ENCODE measurements at places on chromosomes 11 and 22.
A peak's percentile ranks its signal among the peaks of the same experiment; 100 is the strongest.

- DNase-seq, result no peak
Observed at GRCh38 chr11:35087648-35088047, 51.3 kb upstream of the CD44 start.

GRCh38 chr22:37267135-37267587 lies 15.1 kb upstream of the CYTH4 start:
- DNase-seq, result no peak

DNA sequence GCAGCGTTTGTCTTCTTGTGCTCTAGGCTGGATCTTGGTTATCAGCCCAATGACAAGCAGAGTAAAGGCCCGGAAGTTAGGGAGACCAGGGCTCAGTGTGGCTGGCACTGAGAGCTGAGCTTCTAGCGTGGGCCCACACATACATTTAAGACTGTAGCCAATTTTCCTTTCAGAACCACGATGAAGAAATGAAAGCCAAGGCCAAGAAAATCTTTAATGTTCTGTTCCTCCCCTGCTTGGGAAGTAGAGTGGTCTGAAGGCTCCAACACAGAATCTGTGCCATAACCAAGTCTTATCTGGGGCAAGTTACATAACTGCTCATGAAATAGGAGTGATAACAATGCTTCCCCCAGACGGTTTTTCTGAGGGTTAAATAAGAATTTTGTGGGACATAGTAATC lies 4.7 kb upstream of the ST3GAL4 start:
- DNase-seq, result no peak

DNA sequence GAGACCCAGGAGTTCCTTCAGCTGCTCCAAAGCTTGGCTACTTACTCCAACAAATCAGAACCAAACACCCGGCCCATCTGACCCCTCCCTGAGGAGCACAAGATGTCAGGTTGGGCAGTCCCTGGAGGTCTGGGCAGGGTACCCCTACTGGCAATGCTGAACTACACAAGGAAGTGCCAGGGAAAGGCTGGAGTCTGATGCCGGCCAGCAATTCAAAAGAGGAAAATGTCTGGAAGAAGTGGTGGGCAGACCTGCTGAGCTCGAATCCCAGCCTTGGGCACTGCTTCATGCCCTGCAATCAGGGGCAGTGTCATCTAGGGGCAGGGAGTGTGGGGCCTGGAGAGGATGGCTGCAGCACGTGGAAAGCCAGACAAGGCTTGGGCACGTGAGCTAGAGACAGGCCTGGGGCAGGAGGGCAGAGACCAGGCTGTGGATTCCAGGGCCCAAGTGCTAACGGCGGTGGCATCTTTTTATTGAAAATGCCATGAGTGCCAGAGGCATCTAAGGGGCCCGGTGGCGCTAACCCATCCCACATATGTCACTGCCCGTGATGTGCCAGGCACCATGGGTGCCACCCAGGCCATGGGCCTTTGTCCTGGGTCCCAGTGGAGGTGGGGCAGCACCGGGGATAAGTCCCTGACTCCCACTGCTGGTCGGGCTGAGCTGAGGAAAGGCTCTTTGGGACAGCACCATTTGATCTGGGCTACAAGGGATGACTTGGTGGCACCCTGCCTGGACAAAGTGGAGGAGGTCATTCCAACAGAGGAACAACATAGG lies 97.9 kb upstream of the PITPNB start:
- DNase-seq, result no peak

GRCh38 chr22:17569971-17570511 lies 6.7 kb downstream of the SLC25A18 start:
- no peak for DNase-seq

DNA sequence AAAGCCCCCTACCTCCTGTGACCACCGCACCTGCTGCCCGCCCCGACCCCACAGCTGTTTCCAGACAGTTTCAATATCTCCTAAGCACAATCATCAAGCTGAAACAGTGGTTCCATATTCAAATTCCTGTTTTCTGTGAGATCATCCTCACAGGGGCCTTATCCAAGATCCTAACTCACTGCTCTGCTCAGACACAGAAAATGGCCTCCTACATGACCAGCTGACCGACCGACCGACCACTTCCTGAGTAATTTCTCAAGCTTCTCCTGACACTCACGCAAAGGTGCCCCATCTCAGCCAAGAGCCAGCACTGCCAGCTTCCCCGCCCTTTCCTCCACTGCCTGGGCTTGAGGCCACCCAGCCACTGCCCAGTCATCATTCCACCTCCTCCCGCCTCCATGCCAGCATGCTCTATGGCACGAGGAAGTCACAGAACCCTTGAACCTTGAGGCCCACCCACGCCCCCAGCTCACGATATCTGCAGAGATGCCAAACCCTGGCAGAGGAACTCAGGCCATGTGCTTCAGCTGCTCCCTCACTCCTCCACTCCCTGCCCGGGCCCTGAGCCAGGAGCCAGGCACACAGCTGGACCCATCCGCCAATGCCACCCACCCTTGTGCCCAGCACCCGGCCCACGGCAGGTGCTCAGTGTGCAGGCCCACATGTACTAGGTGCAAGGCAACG lies 14.0 kb downstream of the KIAA0930 start:
- peak; percentile 38 for DNase-seq

DNA sequence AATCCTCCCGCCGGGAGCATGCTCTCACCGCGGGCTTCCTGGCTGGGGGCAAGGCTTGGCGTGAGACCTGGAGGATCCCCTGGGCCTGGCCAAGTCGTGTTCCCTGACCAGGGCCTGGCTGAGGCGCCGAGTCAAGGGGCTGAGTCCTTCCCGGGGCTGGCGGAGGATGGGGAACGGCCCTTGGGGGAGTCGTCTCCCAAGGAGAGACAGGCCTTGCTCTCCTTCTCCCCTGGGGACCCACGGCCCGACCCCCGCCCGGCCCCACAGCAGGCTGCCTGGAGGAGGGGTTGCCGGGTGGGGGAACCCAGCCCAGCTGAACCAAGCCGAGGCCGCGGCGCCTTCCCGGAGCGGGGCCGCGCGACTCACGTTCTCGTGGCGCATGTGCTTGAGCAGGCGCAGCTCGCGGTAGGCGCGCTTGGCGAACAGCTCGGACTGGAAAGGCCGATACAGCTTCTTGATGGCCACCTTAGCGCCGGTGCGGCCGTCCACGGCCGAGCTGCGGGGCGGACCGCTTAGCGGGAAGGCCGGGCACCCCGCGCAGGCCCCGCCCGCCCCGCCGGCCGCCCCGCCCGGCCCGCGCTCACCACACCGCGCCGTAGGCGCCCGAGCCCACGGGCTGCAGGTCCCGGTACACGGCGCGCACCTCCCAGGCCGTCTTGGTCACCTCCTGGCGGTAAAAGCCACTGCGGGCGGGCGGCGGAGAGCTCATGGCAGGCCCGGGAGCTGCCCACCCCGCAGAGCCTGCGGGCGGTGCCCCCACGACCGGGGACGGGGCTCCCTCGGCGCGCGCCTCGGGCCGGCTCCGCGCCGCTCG lies 475 bp downstream of the MAPK12 start:
- peak; percentile 31 for DNase-seq

DNA sequence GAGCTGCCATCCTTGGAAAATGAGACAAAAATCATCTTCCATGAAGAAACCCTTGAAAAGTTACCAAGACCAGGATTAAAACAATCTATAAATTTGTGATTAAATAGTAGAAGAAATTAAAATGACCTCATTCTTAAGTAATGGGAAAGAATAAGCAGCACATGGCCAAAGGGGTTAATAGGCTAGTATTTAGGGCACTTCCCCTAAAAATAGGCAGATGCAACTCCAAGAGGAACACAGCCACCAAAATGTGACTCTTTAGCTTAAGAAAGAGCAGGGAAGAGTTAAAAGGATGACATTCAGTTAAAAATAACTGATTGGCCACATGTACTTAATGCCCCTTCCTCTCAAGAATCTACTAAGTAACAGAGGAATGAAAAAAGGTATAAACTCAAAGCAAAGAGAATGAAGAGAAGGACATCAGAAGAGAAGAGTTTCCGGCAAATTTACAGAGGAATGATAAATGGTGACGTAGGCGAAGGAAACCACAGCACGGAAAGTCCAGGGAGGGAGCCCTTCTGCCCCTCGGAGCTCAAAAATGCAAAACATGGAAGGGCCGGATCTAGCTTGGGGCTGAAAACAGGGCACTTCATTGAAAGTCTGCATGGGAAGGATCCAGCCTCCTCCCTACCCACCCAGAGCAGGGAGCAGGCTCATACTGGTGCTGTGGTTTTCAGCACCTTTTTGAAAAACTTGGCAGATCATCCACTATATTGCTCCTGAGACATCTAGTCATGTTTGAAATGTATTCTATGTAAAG lies 17.8 kb downstream of the SCUBE2 start:
- DNase-seq, result no peak

DNA sequence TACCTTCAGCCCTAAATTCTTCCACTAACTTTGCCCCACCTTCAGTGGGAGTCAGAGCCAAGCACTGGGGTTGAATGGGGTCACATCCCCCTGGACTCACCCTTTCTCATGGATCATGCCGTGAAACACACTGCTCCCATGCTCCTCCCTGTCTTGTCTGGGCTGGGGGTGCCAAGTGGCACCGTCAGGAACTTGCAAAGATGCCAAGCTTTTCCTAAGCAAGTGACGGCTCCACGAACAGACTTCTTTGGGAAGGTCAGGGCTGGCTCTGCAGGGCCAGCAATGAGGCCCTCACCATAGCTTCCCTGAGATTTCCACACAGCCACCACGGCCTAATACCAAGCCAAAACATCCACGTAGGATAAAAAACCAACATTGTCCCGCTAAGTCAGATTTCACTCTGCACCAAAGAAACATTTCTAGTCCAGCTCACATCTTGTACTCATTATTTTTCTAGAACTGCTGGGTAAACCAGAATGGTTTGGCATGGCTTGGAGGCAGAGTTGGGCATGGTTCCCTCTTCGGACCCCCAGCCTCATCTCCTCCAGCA lies 76.5 kb downstream of the NAT10 start:
- no peak for DNase-seq

DNA sequence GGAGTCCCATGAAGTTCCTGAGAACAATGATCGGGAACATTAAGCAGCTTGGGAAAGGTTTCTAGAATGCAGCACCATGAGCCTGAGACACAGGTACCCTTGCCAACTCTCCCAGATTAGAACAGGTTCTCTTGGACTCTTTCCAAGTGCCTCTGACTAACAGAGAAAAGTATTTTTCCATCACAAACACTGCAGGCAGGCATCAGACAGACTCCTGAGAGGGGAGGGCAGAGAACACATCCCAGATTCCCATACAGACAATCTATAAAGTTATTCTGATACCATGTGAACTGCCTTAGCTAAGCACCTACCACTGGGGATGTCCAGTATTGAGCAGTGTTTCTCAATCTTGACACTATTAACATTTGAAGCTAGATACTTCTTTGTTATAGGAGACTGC lies 27.3 kb downstream of the SERGEF start:
- DNase-seq, result peak; percentile 6

DNA sequence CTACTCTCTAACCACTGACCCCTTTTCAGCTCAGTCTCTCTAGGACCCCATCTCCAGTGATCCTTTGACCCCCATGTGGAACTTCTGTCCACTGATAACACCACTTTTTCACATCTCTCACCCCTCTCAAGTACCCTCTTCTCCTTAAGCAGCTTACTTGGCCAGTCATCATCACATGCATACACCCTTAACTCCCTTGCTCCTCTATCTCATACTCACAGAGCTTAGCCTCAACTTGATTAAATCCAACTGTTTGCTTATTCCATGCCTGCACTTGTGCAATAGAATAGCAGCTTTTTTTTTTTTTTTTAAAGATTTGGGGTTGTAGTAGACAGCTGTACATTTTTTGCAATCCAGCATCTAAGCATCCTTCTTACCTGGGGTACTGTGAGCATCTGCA lies 22.2 kb downstream of the AQP11 start:
- DNase-seq, result no peak

GRCh38 chr11:66595245-66595904 lies 2.4 kb downstream of the CCS start:
- peak; percentile 1 for DNase-seq

DNA sequence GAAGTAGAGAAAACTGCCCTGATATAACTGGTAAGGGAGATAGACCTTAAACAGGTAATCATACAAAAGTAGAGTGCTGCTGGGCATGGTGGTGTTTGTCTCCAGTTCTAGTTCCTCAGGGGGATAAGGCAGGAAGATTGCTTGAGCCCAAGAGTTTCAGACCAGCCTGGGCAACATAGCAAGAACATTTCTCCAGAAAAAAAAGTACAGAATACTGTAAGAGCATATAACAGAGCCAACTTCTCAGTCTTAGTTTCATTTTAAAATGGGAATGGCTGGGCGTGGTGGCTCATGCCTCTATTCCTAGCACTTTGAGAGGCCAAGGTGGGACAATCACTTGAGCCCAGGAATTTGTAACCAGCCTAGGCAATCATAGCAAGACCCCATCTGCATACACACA lies 4.5 kb upstream of the RHOG start:
- no peak for DNase-seq

DNA sequence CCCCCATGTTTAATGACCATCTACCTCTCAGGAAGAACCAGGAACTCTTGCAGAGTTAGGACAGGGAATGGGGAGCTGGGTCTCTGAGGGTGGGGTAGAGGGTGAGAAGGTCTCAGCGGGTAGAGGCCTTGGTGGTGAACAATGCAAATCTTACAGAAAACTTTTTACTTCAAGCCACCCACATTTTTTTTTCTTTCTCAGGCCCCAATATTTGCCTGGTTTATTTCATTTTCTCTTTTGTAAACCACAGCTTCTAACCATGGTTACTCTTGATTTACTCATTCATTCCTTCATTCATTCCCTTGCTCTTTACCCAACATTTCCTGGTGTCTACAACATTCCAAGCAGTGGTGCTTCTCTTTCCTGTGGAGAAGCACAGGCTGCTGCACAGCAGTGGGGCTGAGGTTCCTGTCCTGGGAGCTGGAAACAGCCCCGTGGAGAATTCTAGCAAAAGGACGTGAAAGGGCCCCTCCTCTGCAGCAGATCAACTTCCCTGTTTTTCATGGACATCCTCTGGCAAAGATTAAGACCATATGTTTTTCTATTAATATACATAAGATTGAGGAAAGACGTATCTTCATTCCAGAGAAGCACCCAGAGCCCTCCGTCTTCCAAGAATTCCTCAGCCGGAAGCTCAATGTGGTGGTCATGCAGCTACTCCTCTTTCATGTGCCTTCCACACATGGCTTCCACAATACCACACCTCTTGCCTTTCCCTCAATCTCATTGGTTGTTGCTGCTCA lies 224.4 kb upstream of the SESN3 start:
- DNase-seq, result no peak

DNA sequence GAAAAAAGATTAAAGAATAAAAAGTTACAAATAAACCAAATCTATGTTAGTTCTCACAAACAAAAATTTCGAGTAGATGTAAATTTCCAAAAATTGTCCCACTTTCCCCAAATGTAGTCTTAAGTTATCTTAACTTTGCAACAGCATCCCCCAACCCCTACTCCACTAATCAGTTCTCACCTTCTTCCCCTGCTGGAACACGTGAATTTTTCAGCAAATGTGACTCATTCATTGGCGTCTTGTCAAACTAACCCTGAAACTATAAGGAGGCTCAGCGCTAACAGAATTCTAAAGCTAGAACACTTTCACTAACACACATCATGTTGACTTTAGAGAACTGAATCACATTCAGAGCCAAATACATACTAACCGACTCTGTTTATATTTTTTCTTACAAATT lies 46.1 kb downstream of the PHF21A start:
- no peak for DNase-seq

Data from anterior cingulate cortex (tissue), 58 donors.